ENCODE measurements at places on chromosomes 4 and X. TPM values are rescaled to one million over a fixed set of nuclear protein-coding genes. Genes with fewer than 3 reads are reported as not detected.

DNA sequence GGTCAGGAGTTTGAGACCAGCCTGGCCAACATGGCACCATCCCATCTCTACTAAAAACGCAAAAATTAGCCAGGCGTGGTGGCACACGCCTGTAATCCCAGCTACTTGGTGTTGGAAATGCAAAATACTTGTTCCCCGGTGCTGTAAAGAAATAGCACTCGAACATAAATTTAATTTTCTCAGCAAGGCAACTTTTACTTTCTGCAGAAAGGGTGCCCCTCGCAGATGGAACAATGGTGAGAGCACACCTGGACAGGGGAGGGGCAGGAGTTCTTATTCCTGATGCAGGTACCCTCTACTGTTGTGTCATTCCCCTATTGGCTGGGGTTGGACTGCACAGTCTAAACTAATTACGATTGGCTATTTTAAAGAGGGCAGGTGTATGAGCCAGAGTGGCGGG is 139.7 kb downstream of the FHIP1A start:
- H3K27me3 ChIP-seq = no peaks in the 10 kb centered on the region
- no peak for DNase-seq
- no peaks in the 10 kb centered on the region for H3K36me3 ChIP-seq
- H3K27ac ChIP-seq = no peak overlapping the region

DNA sequence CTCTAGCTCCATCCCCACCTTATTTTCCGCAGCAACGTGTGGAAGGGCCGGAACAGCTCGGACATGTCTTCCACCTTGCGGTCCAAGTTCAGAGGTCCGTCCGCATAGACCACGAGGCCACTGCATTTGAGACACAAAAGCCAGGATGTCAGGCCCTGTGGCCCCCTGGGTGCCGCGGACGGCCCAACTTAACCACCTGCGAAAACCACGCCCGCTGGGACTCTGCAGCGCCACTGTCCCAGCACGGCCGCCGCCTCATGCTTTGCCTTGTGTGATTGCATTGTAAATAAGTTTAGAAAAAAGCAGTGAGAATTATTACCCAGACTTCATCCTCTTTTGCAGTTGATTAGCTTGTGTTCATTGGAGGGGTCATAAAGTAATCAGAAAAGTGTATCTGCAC is 58.2 kb upstream of the MXD4 start:
- no peak overlapping the region for H3K4me3 ChIP-seq
- H3K4me1 ChIP-seq = no peaks in the 10 kb centered on the region
- DNase-seq = peak; percentile 20
- no peaks in the 10 kb centered on the region for H3K27me3 ChIP-seq

DNA sequence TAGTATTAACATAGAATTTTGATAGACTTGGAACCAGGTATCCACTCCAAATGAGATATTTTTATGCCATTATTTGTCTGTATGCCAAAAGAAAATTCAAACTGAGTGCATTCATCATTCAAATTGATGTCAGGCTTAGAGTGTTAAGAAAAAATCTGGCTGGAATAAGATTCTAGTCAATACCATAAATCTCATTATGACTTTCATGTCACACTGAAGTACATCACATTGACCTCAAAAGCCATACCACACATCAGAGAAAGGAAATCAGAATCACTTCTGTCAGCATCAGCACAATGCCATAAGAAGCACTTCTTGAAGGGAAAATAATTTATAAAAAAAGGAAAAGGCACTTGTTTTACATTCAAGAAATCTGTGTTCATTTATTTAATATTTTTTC is 119.0 kb upstream of the BMP3 start:
- H3K4me3 ChIP-seq = no peak overlapping the region
- no peaks in the 10 kb centered on the region for H3K36me3 ChIP-seq
- DNase-seq = no peak
- H3K4me1 ChIP-seq = no peaks in the 10 kb centered on the region
- H3K27ac ChIP-seq = no peak overlapping the region

GRCh38 chr4:20418861-20419451 is 167.3 kb downstream of the SLIT2 start:
- peak overlapping the region; percentile 23 for H3K4me3 ChIP-seq
- H3K27me3 ChIP-seq = no peaks in the 10 kb centered on the region
- no peak for DNase-seq
- H3K4me1 ChIP-seq = no peaks in the 10 kb centered on the region
- H3K36me3 ChIP-seq = no peaks in the 10 kb centered on the region

GRCh38 chrX:137234651-137235402 is 201.0 kb upstream of the GPR101 start:
- no peak overlapping the region for H3K4me3 ChIP-seq
- DNase-seq = no peak
- no peaks in the 10 kb centered on the region for H3K27me3 ChIP-seq
- H3K36me3 ChIP-seq = no peaks in the 10 kb centered on the region
- no peaks in the 10 kb centered on the region for H3K4me1 ChIP-seq

DNA sequence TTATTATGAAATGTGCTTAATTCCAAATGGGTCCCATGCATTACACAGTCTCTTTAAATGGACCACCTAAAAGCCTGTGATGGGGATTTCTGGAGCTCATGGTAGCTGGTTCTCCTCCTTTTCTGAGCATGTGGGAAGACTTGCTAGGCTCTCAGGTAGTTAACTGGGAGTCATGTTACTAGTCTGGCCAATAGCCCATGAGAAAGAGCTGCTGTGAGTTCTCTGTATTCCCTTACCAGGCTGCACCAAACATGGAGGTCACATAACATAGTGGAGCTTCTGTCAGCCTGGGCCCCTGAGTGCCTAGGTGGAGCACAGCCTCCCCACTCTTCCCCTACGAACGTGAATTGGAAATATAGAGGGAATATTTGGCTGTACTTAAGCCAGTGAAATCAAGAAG is 198.4 kb downstream of the MAML3 start:
- no peak overlapping the region for H3K27ac ChIP-seq
- H3K4me1 ChIP-seq = peaks cover 14% of the 10 kb centered on the region
- H3K27me3 ChIP-seq = no peaks in the 10 kb centered on the region
- no peaks in the 10 kb centered on the region for H3K36me3 ChIP-seq
- H3K4me3 ChIP-seq = no peak overlapping the region

DNA sequence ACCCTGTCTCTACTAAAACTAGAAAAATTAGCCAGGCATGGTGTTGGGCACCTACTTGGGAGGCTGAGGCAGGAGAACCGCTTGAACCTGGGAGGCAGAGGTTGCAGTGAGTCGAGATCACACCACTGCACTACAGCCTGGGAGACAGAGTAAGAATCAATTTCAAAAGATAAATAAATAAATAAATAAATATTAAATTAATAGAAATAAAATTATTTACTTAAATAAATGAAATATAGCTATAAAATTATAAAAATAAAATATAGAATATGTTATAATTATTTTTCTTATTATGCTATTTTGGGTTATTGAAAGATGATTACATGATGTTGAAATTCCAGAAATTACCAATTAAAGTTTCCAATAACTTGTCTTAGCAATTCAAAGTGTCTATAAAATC is 1029.8 kb upstream of the AGA start:
- no peak overlapping the region for H3K4me3 ChIP-seq
- no peaks in the 10 kb centered on the region for H3K36me3 ChIP-seq
- no peaks in the 10 kb centered on the region for H3K27me3 ChIP-seq
- H3K27ac ChIP-seq = no peak overlapping the region
- no peak for DNase-seq
- no peaks in the 10 kb centered on the region for H3K4me1 ChIP-seq

DNA sequence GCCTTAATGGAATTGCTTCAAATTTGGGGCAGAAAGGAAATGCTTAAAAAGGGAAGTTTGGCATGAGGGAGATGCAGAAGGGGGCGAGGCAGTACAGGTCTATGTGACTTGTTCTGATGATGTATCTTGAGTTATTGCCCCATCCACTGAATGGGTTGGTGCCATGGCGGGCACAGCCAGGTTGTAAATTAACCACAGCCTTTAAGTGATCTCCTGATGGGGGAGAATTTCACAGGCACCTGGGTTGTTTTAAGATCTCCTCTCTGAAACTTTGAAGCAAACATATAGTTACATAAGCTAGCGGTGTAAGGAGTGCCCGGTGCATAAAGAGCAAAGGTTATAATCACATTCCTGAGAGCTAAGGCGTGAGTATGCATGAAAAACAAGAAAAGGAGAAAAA is 37.0 kb downstream of the NPY5R start:
- H3K4me3 ChIP-seq = no peak overlapping the region
- H3K36me3 ChIP-seq = no peaks in the 10 kb centered on the region
- no peak for DNase-seq

GRCh38 chr4:54229631-54230483 is 764 bp downstream of the PDGFRA start:
- peak overlapping the region; percentile 78 for H3K27ac ChIP-seq
- peak overlapping the region; percentile 41 for H3K4me3 ChIP-seq
- no peaks in the 10 kb centered on the region for H3K36me3 ChIP-seq
- H3K4me1 ChIP-seq = peaks cover 81% of the 10 kb centered on the region

- peak; percentile 92 for DNase-seq
- no peaks in the 10 kb centered on the region for H3K36me3 ChIP-seq
- H3K27me3 ChIP-seq = no peaks in the 10 kb centered on the region
- no peak overlapping the region for H3K27ac ChIP-seq
These were observed 30.9 kb downstream of the RNF212 start for GRCh38 chr4:1082215-1083182.

- peaks cover 30% of the 10 kb centered on the region for H3K36me3 ChIP-seq
- peaks cover 16% of the 10 kb centered on the region for H3K4me1 ChIP-seq
- no peak for DNase-seq
- no peaks in the 10 kb centered on the region for H3K27me3 ChIP-seq
- H3K27ac ChIP-seq = peak overlapping the region; percentile 40
These were observed 13.5 kb downstream of the EFNB1 start for GRCh38 chrX:68842351-68842750.

DNA sequence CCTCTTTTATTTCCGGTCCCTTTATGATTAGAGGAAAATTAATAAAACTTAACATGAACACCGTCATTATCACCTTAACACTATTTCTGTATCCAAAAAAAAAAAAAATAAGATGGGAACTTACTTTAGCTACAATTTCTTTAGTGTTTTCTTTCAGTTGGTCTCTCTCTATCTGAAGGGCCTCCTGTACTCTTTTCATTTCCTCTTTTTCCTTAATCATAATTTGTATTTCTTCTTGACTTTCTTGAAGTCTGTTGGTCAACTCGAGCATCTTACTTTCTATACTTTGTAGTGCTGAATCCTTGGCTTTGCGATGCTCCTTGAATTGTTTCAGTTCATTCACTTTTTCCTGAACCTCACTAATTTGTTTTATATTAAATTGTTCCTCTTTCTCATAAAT is 45.3 kb upstream of the BDH2 start:
- H3K36me3 ChIP-seq = no peaks in the 10 kb centered on the region
- no peaks in the 10 kb centered on the region for H3K4me1 ChIP-seq
- DNase-seq = no peak
- no peaks in the 10 kb centered on the region for H3K27me3 ChIP-seq
- H3K4me3 ChIP-seq = no peak overlapping the region

GRCh38 chr4:183588169-183588675 is 70.8 kb downstream of the RWDD4 start:
- DNase-seq = no peak
- no peaks in the 10 kb centered on the region for H3K4me1 ChIP-seq
- no peaks in the 10 kb centered on the region for H3K36me3 ChIP-seq

AR gene
- total RNA-seq = 2.1 TPM

PPP2R2C gene
- total RNA-seq = not detected

CXCL13 gene
- total RNA-seq = 0.76 TPM

LEF1 gene
- 3.6 TPM for total RNA-seq

QRFPR gene
- not detected for total RNA-seq

DMD gene
- total RNA-seq = 34.6 TPM

CENPVL3 gene
- not detected for total RNA-seq

CXCL1 gene
- 12.8 TPM for total RNA-seq

ZCCHC18 gene
- 1.1 TPM for total RNA-seq

Data from upper lobe of left lung (tissue), 6 donors.